ENCODE measurements at places on chromosomes 3 and 15.
A peak's percentile ranks its signal among the peaks of the same experiment; 100 is the strongest.

GRCh38 chr3:159992589-159992988 lies 4.0 kb downstream of the IL12A start:
- no peak for DNase-seq

DNA sequence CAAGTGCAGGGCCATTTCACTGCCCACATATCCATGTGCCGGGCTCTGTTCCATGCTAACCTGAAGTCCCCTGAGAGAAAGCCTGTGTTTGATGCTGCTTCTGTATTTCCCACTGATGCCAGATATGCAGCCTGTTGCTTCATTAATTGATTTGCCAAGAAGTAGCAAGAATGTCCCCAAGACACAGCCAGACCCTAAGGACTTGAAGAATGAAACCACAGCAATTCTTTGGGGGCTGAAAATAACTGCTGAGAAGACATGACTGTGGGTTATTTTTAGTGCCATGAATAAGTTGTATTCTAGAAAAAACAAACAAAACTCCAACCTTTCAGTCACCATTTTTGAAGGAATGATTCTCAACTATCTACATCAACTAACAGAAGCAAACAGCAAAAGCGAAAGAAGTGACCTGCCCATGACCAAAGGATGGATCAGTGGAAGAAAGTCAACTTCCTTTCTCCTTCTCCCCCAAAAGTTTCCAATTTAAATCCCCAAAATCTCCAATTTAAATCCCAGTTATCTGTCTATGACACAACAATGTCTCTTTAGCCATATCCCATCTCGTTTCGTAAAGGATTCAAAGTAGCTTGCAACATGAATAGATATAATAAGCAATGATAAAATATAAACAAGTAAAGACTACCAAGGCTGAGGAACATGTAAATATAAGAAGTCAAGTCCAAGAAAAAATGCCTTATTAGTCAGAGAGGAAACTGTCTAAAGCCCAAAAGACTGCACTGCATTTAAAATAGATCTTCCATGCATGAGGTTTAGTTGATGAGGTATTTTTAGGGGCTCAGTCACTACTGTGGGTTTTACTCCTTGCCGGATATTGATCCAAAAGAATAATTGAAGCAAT lies 226.8 kb downstream of the DTWD1 start:
- DNase-seq, result no peak

DNA sequence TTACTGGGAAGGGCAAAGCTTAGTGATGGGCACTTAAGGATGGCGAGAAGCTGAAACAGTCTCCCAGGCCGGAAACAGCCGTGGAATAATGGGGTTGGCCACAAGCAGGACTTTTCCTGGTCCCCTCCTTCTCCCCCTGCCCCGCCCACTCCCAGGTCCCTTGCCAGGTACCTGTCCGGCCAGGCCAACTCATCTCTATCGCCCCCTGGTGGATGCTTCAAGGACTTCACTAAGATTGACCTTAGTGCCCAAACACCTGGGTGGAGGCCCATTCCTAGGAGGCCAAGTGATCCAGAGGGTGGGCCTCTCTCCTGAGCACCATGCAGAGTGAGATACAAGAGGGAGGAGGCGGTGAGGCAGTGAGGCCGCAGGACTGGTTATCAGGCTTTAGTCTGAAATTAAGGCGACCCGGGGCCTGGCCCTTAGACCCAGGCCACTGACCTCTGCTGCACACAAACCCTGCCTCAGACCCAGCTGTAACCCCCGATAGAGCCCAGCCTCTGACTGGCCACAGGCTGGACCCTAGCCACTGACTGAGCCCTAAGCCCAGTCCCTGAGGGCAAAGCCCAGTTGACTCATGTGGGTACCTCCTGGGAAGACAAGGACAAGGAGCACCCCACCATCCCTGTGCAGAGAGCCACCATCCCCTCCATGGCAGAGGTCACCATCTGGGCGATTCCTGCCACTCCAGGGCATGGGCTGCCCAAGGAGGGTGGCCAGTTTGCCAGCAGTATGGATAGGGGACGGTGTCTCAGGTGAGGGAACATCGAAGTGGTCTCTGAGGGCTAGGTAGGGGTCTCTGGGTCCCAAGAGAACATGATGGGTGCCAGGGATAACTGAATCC lies 37.6 kb downstream of the VIPR1 start:
- no peak for DNase-seq

GRCh38 chr3:87358066-87358465 lies 81.7 kb upstream of the POU1F1 start:
- DNase-seq, result no peak

DNA sequence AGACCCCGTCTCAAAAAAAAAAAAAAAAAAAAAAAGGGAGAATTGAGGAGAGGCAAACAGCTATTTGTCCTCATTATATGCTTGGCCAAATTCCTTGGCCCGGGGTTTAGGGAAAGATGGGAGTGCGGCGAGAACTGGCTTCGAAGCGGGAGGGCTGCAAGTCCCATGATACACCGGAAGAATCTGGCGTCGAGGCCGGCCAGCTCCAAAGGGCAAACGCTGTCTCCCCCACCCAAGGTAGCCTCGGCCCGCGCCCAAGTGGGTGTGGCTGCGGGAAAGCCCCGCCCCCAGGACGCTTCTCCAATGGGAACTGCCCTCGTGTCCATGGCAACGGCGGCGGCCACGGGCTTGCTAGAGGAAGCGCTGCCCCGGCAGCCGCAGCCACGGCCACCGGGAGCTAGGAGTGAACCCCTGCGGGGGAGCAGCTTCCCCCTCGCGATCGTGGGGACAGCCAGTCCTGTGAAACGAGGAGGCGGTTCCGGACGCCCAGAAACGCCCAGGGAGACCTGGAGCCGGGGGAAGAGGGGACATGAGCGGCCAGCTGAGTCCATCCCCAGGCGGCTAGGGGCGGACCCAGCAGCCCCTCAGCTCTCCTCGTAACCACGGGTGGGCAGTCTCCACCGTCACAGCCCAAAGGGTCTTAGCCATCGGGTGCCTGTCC lies at the start of gene TTLL13:
TTLL13 (plus strand) TSS at position 354 of the 661 bp plus-strand sequence. CDS start 1,075 bp downstream, outside the sequence.
- DNase-seq, result peak; percentile 89

DNA sequence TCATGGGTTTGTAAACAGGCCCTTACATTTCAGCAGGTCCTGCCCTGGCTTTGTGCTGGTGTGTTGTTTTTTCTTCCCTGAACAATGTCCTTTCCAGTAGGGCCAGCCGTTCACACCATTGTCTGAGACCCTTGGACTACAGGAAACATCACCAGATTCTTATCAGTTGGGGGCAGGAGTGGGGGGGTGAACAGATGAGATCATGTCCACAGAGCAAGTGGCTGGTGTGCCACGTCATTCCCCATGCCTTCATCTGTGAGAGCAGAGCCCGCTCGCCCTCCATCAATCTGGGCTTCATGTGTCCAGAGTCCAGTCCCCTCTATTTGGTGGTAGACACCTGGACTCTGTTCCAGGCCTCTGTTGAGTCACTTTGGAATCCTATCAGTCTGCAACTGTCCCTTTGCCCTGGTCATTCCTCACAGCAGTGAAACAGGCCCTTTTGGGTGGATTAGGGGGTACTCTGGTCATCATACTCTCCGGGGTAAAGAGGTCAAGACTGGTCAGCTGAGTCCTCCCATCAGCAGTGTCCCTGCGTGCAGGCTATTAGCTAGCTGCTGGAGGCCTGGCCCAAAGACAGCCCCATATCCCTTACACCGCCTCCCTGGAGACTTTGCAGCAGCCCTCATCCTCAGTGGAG lies 15.0 kb downstream of the SEMA3G start:
- no peak for DNase-seq

- no peak for DNase-seq
Measured at GRCh38 chr15:49627407-49627877, 6.6 kb downstream of the DTWD1 start.

- no peak for DNase-seq
Measured at GRCh38 chr3:189316296-189317019, 144.7 kb downstream of the TPRG1 start.

DNA sequence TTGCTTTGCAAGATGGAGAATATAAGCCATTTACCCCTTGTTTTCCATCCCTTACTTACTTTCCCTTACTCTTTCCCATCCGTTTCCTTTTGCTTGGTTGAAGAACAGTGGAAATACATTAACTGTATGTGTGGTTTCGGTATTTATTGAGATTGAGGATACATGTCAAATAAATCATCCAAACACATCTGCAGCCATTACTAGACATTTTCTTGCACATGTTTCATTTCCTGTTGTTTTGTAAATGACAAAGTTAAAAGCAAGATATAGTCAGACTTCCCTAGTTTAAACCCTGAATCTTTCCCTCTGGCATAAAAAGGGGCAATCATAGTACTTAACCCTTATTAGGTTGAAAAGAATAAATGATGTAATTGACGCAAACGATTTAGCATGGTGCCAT lies 82.1 kb upstream of the BCHE start:
- DNase-seq, result no peak

GRCh38 chr3:107627962-107628542 lies 105.3 kb downstream of the BBX start:
- no peak for DNase-seq

DNA sequence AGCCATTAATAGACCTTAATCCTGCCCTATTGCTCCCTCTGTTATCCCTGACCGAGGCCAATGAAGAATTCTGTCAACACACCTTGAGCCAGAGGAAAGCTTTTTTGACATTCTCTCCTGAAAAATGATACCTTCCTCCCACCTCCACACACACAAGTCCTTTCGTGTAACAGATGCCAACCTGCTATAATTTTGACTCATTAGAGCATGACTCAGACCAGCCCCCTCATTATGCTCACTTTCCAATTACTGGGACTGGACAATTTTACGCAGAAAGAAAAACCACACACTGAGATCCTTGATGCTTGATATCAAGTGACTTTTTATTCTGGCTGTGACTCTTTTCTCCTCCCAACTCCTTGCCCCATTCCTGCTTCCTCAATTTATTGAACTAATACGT lies 50.9 kb downstream of the LSAMP start:
- no peak for DNase-seq
